ENCODE measurements at places on chromosomes 16 and 17.
A peak's percentile ranks its signal among the peaks of the same experiment; 100 is the strongest.

DNA sequence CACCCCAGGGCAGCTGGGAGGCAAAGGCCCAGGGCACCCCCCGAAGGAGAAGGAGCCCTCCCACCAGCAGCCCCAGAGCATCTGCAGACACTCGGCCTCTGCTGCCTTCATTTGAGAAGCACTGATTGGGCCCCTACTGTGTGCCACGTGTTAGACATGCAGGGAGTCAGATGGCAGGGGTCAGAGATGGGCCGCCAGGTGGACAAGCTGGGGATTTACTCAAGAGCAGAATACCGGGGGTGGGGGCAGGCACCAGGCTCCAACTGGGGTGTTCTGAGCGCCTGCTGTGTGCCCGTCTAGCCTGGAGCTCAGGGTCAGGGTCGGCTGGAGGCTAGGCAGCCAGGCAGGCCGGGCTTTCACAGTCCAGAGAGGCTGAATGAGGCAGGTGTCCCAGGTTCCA, 18.7 kb downstream of the TPSG1 start:
- peaks cover 5% of the 10 kb centered on the region for H3K4me1 ChIP-seq
- DNase-seq = no peak
- no peak overlapping the region for H3K4me3 ChIP-seq

DNA sequence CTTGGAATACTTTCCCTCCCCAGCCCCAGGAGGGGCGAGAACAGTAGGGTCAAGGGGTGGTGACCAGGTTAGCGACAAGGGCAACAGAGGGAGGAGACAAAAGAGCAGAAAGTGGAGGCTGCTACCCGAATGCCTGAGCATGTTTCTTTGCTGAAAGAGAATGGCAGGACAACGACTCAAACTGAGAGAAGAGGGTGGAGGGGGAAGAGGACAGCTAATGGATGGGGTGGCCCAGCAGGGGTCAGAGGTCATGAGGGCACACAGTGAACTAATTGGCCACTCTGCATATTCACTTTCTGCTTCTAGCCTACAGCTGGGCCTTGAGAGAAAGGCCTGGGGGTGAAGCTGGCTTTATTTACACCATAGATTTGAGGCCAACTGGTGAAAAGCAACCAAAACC, 19.1 kb upstream of the DDX52 start:
- no peak overlapping the region for H3K27ac ChIP-seq
- no peaks in the 10 kb centered on the region for H3K36me3 ChIP-seq
- no peak overlapping the region for H3K4me3 ChIP-seq
- H3K27me3 ChIP-seq = peaks cover 3% of the 10 kb centered on the region
- DNase-seq = no peak

- no peaks in the 10 kb centered on the region for H3K4me1 ChIP-seq
- no peaks in the 10 kb centered on the region for H3K36me3 ChIP-seq
- DNase-seq = no peak
Measured at GRCh38 chr17:54814371-54814770, 86.3 kb upstream of the TOM1L1 start.

GRCh38 chr16:68737046-68737729, at the start of gene CDH1:
TSS of gene CDH1 (plus strand) at chr16:68737292. CDS start at chr16:68737416, 124 bp downstream.
- H3K36me3 ChIP-seq = no peaks in the 10 kb centered on the region
- H3K4me1 ChIP-seq = peaks cover 12% of the 10 kb centered on the region
- H3K27ac ChIP-seq = no peak within 1 kb of the TSS
- peak; percentile 52 for DNase-seq

DNA sequence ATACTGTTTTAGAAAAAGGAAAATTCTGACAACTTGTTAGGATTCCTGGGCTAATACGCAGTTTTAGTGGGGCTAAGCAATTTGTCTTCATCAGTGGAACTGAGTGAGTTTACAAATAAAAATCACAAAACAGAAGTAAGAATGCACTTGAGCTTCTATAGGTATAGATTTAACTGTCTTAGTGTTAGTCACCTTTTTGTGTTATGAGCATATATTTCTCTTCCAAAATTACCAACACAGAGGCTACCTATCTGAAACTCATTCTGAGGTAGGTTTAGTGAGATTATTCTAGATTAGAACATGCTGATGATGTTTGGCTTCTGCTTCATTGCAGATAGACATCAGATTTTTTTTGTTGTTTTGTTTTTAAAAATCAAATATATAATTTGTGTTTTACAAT, 23.2 kb downstream of the METTL9 start:
- no peak overlapping the region for H3K4me3 ChIP-seq
- no peak for DNase-seq
- no peaks in the 10 kb centered on the region for H3K27me3 ChIP-seq
- no peak overlapping the region for H3K27ac ChIP-seq

GRCh38 chr17:30279156-30279555, 12.6 kb downstream of the BLMH start:
- peaks cover 30% of the 10 kb centered on the region for H3K36me3 ChIP-seq
- no peak overlapping the region for H3K27ac ChIP-seq
- no peaks in the 10 kb centered on the region for H3K4me1 ChIP-seq
- H3K4me3 ChIP-seq = no peak overlapping the region
- no peak for DNase-seq

DNA sequence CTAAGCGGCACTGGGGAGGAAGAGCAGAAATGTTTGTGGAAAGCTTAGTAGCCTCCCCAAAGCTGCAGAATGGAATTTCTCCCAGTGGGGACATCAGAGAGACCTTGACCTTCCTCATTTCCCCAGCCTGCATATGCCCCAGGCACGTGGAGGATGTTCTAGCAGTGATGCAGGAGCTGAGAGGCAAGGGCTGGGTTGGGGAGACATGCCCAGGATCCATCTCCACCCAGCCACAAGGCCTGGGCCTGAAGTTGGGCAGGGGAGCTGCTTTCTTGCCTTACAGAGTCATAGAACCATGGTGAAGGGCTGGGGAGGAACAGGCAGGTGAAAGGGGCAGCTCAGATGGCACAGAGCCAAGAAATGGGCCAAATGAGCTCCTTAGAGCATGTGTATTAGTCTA, 104.0 kb downstream of the TMEM132E start:
- H3K27ac ChIP-seq = no peak overlapping the region
- DNase-seq = no peak
- H3K27me3 ChIP-seq = peaks cover 30% of the 10 kb centered on the region

DNA sequence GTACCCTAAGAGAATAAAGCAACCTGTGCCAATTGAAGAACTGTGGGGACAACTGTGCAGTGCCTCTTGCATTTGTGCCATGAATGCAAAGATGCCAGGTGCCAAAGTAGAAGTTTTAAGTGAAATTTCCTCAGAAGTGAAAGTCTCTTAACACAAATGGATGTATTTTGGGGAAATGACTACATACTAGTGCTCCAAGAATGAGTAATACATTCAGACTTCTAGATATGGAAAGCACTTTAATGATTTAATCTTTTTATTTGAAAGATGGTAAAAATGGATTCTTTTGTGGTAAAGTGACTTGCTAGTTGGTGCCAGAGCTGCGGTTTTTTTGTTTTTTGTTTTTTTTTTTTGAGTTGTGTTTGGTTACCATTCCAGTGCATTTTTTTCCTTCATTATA, 15.0 kb downstream of the UTP18 start:
- peaks cover 64% of the 10 kb centered on the region for H3K36me3 ChIP-seq
- H3K27ac ChIP-seq = peak overlapping the region; percentile 42
- no peak overlapping the region for H3K4me3 ChIP-seq

DNA sequence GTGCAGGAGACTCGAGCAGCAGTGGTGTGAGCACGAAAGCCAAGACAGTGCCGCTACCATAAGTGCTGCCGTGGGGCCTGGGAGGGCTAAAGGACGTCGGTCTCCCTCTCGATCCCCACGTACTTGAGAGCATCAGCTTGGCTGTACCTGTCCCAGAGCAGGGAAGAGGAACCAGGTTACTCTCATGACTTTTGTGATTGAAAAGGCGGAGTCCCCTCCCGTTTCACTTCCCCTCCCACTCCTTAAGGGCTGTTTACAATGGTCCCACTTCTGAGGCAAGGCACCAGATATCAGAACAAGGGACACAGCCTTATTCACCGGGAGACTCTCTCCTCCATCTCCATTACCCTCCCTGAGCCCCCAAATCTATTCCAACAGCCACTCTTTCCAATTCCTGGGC, 20.1 kb downstream of the CNTNAP1 start:
- no peaks in the 10 kb centered on the region for H3K27me3 ChIP-seq
- no peak overlapping the region for H3K4me3 ChIP-seq
- no peak for DNase-seq
- no peak overlapping the region for H3K27ac ChIP-seq
- H3K4me1 ChIP-seq = peaks cover 24% of the 10 kb centered on the region

GRCh38 chr17:3738562-3739295, 15.0 kb downstream of the HASPIN start:
- peak; percentile 88 for DNase-seq
- no peaks in the 10 kb centered on the region for H3K27me3 ChIP-seq
- H3K36me3 ChIP-seq = no peaks in the 10 kb centered on the region

DNA sequence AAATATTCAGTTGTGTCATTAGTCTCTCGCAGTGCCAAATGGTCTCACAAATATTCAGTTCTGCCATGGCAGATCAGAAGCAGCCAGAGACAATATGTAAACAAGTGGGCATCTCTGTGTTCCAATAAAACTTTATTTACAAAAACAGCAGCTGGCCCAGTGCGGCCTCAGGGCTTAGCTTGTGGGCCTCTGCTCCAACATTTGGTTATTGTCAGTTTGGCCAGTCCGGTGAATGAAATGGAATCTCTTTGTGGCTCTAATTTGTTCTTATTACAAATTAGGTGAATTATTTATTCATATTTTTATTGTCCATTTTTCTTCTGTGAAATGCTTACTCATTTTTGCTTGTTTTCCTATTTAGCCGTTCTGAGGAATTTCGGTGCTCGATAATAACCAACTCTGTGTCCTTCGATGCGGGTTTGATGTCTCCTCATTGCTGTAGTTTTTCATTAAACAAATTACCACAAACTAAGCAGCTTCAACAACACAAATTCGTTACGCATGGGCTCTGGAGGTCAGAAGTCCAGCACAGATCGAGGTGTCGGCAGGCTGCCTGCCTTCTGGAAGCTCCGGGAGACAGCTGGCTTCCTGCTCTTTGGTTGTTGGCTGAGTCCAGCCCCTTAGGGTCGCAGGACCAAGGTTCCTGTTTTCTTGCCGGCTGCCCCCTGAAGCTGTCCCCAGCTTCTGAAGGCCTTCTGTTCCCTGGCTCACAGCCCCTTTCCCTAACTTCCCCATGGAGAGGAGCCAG, 4.1 kb upstream of the SLC38A10 start:
- no peak overlapping the region for H3K4me3 ChIP-seq
- peaks cover 15% of the 10 kb centered on the region for H3K4me1 ChIP-seq
- no peaks in the 10 kb centered on the region for H3K27me3 ChIP-seq
- H3K36me3 ChIP-seq = peaks cover 3% of the 10 kb centered on the region

GRCh38 chr17:50889528-50890118, 23.5 kb upstream of the TOB1 start:
- no peak overlapping the region for H3K4me3 ChIP-seq
- H3K27me3 ChIP-seq = no peaks in the 10 kb centered on the region
- DNase-seq = no peak
- peaks cover 15% of the 10 kb centered on the region for H3K4me1 ChIP-seq

DNA sequence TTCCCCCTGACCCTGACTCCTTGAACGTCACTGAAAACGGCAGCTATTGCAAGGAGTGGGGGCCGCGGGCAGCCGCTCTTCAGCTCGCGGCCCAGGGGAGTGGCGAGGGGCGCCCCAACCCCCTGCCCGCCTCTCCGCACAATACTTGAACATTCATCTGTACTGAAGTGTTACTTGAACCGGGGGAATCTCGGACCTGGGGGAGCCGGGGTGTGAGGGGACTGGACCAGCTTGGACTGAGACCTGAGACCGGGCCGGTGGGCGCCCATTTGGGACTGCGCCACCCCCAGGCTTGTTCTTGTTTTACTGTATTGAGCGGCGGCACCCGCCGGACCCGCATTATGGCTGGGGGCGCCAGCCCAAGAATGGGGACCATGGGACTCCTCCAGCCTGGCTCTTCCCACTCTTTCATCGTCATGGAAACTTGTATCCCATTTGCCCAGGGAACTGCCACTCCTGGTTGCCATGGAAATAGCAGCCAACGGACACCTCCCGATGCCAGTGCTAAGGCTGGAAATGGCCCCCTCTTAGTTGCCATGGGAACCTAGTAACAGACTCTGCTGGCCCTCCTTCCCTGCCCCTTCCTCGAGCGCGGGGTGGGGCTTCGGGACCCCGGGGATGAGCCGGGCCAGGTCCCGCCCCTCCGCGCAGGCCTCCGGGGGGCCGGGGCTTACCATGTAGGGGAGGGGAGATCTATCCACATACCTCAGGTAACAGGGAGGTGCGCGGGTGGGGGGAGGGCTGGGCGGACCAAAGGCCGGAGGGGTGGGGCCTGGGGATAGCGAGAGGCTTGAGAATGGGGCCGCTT, 805 bp upstream of the ORAI3 start:
- peaks cover 14% of the 10 kb centered on the region for H3K4me1 ChIP-seq
- H3K27ac ChIP-seq = no peak overlapping the region
- no peaks in the 10 kb centered on the region for H3K27me3 ChIP-seq
- DNase-seq = peak; percentile 30
- H3K36me3 ChIP-seq = peaks cover 13% of the 10 kb centered on the region

DNA sequence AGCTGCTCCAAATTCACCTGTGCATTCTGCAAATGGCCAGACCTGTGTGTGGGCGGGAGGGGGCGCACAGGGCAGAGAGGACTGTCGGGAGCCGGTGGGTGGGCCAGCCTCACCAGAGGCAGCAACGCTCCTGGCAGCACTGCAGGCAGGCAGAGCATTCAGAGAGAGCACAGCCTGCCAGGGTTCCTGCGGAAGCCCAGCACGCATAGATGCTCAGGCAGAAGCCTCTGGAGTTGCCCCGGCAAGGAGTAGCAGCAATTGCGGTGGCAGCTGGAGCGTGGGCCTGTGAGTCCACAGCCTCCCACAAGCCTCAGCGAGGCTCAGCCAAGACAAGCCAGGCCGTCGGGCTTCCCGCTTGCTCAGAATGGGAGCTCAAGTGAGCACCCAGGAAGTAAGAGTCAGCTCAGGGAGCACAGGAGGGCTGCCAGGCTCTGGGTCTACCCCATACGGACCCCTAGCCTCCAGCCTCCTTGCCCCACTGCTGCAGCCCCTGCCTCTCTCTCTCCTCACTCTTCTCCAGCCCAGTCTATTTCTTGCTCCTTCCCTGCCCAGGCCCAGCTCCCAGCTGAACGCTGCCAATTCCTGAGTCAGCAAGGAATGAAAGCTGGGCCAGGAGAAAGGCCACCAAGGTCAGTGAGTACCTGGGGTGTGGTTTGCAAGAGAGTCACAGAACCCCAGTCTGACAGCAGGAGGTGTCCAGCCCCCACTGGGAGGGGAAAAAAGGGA, 9.6 kb downstream of the EMC6 start:
- H3K36me3 ChIP-seq = peaks cover 9% of the 10 kb centered on the region
- DNase-seq = no peak
- no peak overlapping the region for H3K4me3 ChIP-seq
- peaks cover 9% of the 10 kb centered on the region for H3K4me1 ChIP-seq
- H3K27me3 ChIP-seq = no peaks in the 10 kb centered on the region
- H3K27ac ChIP-seq = no peak overlapping the region

DNA sequence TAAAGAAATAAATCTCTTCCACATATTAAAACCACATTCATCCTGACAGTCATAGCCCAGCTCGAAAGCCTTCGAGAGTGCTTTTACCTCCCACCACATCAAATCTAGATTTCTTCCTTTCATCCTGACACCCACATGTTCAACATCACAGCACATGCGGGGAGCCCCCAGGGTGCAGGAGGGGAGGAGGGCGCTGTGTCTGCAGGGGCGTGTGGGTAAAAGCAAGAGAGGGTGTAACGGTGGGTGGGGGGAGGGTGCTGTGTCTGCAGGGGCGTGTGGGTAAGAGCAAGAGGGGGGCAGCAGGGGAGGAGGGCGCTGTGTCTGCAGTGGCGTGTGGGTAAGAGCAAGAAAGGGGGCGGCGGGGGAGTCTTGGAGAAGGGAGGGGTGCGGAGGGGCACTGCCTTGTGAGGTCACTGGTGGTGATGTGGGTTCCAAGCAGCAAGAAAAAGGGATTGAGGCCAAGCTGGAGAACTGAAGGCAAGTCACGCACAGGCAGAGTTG, 34.7 kb downstream of the ADCY9 start:
- DNase-seq = peak; percentile 70
- no peaks in the 10 kb centered on the region for H3K27me3 ChIP-seq
- peak overlapping the region; percentile 14 for H3K4me3 ChIP-seq
- H3K27ac ChIP-seq = no peak overlapping the region
- peaks cover 50% of the 10 kb centered on the region for H3K4me1 ChIP-seq
